ENCODE measurements at places on chromosomes 6 and 20.

DNA sequence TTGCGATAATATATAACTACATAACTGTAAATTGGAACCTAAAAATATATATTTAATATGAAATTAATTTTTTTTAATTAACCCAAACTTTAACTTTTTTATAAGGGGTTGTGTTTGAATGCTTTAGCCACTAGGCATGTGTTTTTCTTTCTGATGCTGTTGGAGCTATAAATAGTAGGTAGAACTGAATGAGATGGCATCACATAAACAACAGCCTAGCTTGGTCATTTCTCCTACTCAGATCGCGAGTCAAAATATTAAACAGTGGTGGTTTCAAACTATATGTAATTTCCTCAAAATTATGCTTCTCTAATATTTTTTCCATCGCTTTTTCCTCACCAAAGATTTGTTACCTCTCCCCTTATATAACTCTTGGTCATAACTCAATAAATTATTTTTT, 243.2 kb downstream of the ARID1B start:
- peak; percentile 46 for DNase-seq

DNA sequence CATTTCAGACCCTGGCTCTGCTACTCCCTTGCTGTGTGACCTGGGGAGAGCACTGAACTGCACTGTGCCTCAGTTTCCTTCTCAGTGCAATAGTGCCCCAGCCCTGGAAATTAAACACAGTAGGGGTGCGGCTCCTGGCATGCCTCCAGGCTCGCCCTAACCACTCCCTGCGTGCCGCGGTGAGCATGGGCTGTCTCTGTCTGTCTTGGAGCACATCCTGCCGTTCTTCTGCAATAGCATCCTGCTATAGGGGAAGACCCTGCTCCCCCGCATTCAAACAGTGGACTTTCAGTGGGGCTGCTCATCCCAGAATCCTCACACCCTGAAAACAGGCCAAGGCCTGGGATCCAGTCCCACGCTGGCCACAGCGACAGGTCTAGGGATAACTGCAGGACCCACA, 129.5 kb downstream of the FOXC1 start:
- DNase-seq: no peak

- no peak for DNase-seq
Observed at GRCh38 chr6:132648356-132648755, 10.6 kb downstream of the TAAR1 start.

DNA sequence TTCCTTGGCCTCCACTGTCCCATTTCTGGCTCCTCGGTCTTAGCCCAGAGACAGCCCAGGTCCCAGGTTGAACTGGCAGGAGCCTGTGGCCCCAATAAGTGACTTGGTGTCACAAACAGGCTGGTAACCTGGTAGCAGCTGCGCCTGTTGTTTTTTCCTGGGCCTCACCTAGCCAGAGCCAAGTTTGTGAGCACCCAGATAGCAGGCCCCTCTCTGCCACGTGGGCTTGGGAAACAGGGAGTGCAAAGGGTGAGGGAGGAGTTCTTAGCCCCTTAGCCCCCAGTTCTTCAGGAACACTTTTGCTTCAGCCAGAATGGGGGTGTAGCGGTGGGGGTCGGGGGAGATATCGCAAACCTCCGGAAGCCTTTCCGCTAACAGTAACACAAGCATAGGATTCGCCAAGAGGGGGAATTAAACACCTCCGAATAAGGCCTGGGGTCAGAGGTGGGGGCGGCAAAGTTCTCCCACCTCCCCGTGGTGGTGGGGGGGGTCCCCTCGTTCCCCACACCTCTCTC, 760 bp downstream of the C6orf132 start:
- no peak for DNase-seq

DNA sequence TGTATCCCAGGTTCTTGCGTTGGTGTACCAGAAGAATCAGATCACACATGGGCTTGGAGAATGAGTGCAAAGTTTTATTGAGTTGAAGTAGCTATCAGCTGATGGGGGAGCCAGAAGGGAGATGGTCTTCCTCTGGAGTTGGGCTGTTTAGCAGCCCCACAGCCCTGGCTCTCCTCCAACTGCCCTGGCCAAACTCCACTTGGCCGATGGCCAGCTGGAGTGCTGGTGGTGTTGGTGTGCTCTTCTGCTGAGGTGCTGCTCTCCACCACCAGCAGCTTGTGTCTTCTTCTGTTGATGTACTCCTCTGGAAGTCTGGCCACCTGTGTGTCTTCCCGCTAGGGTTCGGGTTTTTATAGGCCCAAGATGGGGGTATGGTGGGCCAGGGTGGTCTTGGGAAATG, 172.8 kb downstream of the TINAG start:
- no peak for DNase-seq

DNA sequence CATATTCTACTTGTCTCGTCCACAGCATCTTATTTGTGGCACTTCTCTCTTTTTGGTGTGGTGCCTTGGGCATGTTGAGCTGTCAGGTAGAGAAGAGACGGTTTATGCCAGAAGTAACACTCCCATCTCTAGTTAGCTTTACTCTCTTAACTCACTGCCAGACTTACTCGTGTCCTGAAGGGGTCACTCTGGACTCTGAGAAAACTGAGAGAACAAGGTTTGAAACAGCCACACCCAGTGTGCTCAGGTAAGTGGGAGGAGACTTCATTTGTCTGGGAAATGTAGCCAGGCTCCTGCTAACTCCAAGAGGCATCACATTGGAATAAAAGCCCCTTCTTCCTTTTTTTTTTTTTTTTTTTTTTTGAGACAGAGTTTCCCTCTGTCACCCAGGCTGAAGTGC, 360.8 kb downstream of the QKI start:
- DNase-seq: no peak

- no peak for DNase-seq
Observed at GRCh38 chr6:52725535-52726192, 37.6 kb downstream of the GSTA2 start.

DNA sequence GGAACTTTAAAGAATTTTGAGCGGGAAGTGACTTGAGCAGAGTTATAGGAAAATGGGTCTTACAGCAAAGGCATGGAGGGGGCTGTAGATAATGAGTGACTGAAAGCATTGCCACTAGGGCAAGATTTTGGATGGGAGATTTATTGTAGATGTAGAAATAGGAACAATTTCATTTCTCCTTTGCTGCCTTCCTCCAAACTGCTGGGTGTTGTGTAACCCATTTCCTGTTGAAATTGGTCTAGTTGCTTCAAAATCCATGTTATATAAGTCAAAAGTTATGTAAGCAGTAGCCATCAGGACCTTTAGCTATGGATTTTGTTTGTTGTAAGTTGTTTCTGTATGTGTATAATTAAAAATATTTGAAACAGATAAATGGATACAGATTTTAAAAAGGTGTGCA, 11.1 kb downstream of the YWHAB start:
- DNase-seq: no peak

DNA sequence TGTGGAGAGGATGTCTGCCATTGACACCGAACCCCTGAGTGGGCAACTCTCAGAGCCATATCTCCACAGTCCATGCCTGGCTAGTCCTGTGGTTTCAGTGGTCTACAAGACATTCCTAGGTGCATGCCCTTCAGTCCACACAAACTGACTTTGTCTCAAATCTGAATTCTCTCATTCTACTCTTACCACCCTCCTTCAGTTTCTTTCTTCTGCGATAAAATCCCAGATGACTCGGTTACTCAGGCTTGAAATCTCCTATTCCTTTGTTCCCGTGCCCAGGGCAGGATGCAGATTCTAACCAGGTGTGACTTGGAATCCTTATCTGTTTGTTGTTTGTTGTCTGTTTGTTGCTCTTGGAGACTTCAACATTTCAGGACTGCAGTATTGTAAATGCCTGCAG, 9.3 kb downstream of the CDS2 start:
- DNase-seq: no peak

- no peak for DNase-seq
Observed at GRCh38 chr20:20637998-20638725, 74.3 kb downstream of the RALGAPA2 start.

DNA sequence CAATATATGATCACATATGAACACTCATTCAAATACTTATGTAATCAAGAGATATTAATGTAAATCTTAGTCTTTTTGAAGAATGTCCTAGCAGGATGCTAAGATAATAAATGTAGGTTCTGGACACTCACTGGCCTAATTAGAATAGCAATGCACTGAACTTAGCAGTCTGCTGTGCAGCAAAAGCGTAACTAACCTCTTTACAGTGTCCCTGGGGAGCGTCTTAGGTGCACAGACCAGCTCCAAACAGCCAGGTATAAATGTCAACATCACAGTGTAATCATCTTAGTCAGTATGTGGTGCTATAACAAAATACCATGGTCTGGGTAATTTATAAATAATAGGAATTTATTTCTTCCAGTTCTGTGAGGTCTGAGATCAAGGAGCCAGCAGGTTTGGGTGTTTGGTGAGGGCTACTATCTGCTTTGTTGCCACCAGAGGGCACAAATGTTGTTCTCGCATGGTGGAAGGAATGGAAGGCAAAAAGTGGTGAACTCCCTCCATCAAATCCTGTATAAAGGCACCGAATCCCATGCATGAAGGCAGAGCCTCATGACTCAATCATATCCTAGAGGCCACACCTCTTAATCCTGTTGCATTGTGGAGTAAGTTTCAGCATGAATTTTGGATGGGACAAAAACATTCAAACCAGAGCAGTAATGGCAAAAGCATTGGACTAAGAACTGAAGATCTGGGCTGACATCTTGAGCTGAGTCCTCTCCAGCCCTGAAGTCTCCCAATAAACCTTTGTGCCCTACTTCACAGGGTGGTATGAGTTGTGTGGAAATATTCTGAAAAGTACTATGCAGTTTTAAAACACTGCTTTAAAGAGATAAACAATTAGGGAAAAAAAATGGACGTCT, 41.8 kb upstream of the FOXO3 start:
- DNase-seq: no peak

DNA sequence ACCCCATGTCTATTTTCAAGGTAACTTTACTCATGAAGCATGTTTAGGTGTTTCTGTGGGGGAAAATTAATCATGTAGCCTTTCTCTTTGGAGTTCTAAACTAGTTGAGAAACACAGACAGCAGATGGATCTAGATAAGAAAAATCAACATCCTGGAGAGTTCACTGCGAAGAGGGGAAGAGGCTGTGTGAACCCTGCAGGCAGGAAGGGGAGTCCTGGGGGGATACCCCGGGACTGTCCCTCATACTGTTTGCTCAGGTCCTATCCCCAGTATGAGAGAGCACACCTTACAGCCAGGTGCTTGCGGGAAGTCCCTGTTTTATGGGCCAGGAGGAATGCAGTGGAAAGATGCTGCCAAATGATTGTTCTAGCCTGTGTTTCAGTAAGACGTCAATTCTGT, 32.7 kb downstream of the CHMP4B start:
- peak; percentile 24 for DNase-seq

DNA sequence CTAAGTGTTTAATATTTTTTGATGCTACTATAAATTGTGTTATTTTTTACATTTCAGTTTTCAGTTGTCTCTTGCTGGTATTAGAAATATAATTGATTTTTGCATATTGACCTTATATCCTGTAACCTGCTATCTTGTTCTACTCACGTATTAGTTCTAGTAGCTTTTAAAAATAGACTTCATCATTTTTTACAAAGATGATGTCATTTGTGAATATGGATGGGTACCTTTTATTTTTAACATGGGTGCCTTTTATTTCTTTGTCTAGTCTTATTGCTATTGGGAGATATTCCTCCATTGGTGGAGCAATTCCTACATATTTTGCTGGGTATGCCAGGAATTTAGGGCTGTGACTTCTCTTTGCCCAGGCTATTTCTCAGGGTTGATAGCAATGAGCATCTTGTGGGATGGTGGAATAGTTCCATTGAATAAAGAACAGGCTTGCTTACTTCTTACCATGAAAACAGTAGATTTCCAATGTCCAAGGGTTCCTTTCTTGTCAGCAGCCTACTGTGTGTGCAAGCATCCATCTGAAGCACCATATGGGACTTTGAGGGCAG, 149.7 kb downstream of the CARMIL1 start:
- no peak for DNase-seq

DNA sequence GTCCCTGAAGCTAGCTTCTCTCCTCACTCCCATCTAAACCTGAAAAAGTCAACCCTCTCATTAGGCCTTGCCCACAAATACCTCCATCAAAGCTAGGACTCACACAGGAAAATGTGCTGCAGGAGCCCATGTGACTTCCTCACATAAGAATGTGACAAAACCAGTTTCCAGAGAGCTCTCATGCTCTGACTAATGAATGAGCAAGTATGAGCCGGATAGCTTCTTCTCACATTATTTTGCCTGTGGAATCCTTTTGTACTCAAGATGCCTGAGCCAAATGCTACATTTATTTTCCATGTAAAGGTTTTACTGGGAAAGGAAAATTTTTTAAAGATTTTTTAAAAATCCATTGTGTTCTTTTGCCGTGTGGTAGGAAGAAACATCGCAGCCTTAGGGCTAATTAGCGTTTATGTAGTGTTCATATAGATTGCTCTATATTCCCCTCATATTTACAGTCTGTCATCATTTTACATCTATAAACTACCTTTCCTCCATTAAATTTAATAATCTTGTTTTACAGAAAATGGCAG, 68.6 kb upstream of the CCN6 start:
- DNase-seq: peak; percentile 87

DNA sequence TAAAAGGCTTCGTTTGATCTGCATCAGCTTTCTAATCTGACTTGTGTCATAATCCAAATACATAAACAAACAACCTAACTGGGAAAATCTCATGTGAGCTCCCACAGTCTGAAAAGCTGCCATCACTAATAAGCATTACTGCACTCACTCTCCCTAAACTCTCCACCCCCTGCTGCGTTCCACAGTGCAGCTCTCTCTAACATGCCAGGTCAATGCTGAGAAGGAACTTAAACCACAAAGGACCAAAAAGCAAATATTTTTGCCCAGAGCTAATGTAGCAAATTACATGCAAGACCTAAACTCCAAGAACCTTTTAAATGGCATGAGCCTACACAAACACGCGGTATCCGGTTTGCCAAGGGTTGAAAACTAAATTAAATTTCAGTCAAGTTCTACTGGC, 542.3 kb upstream of the JARID2 start:
- peak; percentile 13 for DNase-seq

DNA sequence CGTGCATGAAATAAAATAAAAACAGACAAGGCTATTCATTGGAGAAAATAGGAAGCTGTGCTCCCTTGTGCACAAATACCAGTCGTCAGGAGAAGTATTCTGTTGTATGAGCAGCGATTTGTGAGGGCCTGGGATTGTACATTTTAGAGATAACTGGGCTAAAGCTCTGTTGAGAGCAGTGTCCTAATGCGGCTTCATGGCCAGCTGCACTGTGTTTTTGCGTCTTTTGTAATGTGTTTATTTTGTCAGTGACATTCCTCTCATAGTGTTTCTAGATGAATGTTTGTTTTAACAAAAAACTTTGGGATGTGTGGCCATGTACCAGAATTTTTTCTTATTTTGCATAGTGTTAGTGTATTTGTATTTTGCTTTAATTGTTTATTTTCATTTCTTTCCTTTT, 14.8 kb downstream of the ERMARD start:
- no peak for DNase-seq

DNA sequence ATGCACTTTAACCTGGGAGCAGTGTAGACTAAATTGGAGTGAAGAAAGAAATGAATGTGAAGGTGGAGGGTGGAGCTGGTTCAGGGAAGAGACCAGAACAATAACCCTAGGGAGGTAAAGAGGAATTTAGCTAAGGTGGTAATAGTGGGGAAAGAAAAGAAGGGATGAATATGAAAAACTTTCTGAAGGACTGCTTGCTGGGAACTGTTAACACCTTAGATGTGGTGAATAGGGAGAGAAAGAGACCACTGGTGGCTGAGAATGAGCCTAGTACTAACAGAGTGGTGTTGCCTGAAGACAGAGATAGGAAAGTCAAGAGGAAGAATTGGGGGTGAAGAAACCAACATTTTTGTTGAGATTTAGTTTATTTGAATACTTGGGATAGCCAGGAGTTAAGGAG, 78.4 kb upstream of the HS3ST5 start:
- no peak for DNase-seq

- DNase-seq: no peak
Observed at GRCh38 chr6:44415873-44416502, 28.5 kb downstream of the CDC5L start.

Measured in NCI-H1417 (cell line).